Stimulated activated CD4-positive, alpha-beta T cell treated with anti-CD3 and anti-CD28 coated beads, Interleukin-1b, Interleukin-23, amount 100 ng/mL, for 1 hour (primary cell): ENCODE measurements at places on chromosomes 3 and 15.

DNA sequence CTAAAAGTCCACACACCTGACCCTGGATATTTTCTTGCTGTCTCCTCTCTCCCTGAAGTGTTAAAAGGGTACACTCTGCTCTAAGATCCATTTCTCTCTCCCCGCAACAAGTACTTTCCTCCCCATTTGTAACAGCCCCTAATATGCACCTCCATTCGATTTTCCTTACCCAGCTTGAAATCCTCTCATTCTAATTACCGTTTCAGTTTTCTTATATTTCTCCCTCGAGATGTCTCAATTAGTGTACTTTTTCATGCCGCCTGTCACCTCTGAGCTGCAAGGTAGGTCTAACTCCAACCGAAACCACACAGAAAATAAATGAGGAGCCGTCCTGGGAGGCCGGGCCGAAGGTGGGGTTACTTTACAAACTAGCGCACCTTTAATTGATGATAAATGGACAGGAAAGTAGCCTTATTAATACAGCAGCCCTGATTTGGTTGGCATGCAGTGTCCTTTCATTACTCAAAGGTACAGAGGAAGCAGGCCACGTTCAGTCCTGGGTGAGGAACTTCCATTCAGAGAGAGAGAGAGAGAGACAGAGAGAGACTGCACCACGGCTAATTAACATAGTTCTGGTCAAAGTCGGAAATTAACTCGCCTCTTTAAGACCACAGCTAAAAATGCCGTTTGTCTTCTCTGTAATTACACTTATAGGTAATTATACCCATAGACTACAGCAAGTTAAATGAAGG lies 319.9 kb downstream of the ARRDC4 start:
- DNase-seq, result no peak

DNA sequence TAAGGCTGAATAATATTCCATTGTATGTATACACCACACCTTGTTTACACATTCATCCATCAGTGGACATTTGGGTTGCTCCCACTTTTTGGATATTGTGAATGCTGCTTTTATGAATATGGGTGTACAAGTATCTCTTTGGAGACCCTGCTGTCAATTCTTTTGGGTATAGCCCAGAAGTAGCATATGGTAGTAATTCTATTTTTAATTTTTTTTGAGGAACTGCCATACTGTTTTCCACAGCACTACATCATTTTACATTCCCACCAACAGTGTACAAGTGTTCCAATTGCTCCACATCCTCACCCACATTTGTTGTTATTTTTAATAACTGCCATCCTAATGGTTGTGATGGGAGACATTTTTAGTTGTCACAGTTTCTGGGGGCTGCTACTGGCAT lies 69.9 kb upstream of the PSMD6 start:
- DNase-seq, result no peak

DNA sequence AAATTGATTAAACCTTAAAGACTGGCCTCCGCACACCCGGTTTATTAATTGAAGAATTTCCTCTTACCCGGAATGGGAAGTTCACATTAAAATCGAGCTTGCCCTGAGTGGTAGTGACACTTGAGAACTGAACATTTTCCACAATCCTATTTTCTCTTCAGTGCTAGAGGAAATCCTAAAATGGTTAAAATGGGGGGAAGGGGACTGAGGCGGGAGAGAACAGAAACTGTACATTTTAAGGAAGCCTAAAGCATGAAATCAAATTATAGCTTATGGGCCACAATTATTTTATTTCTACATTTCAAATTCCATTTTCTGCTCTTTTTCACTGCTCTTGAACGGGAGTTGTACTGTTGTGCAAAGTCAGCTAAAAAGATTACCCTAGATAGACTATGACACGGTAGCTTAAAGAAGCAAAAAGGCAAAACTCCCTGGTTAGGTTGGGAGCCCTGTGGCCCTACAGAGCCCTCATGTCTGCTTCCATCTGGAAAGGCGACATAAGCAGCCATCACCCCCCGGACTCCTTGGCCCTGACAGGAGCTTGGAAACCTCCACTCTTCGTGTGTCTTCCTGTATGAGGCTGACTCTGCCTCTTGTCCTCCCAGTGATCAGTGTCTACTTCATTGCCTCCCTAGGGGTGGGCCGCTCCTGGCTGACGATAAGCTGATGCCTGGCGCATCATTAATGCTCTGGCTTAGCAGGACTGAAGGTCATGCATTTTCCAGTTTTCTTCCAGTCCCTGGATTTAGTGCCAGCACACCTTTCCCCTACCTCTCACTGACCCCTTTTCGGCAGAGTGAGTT lies 79.3 kb downstream of the EEFSEC start:
- DNase-seq, result no peak

DNA sequence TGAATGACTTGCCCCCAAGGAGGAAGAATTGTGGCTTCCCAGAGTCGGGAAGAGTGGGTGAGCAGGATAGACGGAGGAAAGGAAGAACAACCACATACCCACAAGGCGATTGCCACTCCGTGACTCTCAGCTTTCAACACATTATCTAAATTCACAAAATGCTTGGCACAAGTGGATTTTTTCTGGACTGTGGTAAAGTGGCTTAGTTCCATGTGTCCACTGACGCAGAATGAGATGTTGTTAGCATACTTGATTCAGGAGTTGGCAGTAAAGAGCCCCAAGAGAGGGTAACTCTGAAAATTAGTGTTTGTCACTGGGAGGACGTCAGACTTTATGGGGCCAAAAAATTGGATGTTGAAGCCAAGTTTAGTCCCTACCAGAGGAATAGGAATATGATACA lies 198.8 kb upstream of the CTNNB1 start:
- no peak for DNase-seq

- no peak for DNase-seq
Observed at GRCh38 chr3:167972502-167972901, 123.2 kb downstream of the GOLIM4 start.

GRCh38 chr15:65376767-65377104 lies 1.1 kb downstream of the IGDCC3 start:
- no peak for DNase-seq

DNA sequence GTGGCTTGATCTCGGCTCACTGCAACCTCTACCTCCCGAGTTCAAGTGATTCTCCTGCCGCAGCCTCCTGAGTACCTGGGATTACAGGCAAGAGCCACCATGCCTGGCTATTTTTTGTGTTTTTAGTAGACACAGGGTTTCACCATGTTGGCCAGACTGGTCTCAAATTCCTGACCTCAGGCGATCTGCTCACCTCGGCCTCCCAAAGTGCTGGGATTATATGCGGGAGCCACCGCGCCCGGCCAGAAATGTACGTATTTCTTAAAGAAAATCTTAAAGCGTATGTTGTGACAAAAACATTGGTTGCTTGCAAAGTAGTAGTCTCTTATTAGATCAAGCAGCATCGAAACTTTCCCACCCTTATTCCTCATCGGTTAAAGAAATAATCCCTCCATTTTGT lies 748.9 kb upstream of the NR2F2 start:
- no peak for DNase-seq

DNA sequence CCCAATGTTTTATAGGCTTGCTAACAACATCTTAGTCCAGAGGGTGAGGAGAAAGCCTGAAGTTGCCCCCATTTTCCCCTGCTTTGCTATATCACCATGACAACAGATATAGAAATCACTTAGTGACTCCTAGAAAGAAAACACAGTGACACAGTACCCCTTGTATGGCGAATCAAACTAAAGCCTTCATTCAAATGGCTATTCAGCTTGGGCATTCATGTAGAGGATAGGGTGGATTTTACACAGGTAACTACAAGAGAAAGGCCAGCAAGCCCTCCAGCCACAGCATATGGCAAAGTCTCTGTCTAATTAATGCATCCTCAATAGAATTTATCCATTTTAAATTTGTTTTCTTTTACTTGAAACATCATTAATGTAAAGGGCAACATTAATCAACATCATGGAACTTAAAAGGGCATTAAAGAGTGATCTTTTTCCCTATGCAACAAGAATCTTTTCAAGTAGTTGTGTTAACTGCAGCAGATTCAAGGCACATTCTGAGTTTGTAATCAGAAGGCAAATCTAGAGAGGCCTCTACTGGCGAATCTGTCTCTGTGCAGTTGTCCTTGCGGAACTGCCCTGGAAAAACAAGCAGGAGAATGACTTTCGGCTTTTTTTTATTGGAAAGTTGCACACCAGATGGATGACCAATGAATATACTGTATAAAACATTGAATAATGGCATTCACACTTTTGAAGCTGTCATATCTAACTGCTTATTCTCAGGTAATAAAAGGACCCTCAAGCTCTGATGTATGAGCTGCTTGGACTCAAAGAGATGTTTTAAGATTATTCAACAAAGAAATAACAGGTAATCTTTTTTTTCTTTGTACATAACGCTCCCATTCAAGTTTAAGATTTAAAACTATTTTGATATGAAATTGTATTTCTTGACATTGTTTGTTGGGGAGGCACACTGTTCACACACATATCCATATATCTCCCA lies 621.7 kb upstream of the AGTR1 start:
- no peak for DNase-seq

GRCh38 chr15:70195587-70196305 lies 98.0 kb upstream of the TLE3 start:
- no peak for DNase-seq

DNA sequence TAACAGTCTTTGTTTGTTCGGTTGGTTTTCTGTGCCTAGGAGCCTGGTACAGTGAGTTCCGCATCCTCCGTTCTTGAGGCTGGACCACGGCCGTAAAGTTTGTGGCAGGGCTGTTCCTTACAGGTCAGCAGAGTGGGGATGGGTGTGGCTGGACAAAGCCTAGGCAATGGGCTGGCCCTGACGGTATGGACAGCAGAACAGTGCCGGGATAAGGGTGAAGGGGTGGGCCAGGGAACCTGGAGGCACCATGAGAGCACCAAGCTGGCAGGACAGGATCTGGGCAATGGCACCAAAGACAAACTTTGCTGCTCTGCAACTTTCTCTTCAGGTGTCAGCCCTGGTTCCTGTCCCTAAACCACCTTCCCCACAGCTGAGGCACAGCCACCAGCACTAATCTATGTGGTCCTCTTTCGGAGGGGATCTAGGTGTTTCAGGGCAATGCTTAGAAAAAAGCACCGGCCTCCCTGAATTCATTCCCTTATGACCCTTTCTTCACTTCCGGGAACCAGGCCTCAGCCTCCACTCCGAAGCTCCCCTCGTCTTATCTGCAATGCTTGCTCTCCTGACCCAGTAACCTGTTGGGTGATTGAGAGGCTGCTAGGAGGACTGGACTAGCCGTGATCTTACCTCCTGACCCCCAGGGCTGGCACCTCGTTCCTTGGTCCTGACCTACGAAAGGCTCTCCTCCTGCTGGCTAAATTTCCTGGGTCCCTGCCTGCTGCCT lies 54.4 kb downstream of the KLHL6 start:
- no peak for DNase-seq

DNA sequence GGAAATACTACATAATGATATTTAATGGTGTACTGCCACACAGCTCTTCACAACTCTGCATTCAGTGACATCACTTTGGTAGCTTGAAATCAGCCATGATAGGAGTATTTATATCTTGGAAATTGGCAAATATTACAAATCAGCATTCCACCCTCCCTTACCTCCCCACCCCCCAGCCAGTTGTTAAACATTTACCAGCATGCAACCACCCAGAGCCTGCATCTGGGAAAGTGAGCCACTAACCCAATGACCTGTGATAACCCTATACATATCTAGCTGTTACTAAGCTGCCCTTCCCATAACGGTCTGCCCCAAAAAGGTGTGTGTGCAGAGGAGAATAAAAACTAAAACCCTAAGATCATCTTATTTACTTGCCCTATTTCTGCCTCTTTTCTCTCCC lies 44.6 kb upstream of the SATB1 start:
- DNase-seq, result no peak

DNA sequence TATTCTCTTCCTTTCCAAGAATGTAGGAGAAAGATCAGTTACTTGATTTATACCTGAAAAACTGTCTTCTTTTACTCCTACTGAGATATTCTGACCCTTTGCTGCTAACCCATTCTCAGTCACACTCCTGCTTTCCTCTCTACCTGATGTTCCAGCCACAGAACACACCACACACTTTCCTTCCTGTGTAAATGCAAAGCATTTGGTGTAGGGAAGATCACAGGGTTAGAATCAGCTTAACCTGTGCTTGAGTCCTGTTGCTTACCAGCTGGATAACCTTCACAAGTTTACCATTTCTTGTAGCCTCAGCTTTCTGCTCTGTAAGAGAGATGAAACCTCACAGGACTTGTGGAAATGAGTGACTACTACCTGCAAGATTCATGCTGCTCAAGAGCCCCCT lies 489.8 kb upstream of the GOLIM4 start:
- no peak for DNase-seq

GRCh38 chr15:67768313-67768977 lies 56.9 kb upstream of the SKOR1 start:
- DNase-seq, result no peak

- DNase-seq, result no peak
Observed at GRCh38 chr3:137121704-137122314, 164.0 kb downstream of the IL20RB start.

DNA sequence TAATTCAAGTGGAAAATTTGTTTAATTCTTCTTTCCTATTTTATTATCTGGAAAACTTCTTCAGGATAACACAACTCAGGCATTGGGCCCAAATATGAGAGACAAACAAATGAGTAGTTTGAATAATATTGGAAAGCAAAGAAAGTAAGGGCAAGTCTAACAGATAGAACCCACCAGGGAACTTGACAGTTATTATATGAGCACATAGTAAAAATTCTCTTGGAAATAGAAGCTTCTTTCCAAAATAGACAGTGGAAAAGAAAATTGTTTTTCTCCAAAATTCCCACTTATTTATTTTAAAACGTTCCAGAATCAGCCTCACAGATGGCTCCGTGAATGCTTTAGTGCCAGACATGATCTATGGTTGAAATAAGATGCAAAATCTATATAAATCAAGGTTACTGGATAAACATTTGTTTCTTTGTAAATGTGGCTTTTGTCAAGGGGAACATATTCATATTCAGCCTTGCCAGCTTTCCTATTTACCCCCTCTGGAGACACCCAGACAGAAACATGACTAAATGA lies 23.9 kb downstream of the LDHAL6B start:
- DNase-seq, result no peak

DNA sequence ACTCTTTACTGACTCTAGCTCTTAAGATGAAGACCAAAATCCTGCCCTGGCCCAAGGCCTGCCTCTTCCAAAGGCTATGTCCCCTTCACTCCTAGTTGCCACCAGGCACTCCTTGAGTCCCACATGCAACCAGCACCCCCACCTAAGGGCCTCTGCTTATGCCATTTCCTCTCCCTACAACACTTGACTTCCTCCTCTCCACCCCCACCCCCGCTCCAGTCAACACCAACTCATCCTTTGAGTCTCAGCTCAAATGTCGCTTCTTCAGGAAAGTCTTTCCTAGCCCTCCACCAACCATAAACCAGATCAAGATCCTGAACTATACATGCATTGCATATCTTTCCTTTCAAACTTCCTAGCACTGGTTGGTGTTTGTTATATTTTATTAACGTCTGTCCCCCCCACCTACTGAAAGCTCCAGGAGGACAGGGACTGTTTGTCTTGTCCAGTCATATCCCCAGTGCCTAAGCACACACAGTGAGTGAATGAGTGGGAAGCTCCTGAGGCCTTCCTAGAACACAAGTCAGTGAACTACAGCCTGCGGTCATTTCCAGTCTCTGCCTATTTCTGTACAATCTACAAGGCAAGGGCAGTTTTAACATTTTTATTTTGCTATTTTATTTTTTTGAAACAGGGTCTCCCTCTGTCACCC lies 7.3 kb downstream of the TBC1D2B start:
- no peak for DNase-seq

GRCh38 chr3:148792516-148792915 lies 35.1 kb upstream of the CPB1 start:
- DNase-seq, result no peak

GRCh38 chr15:96054621-96055020 lies 275.9 kb upstream of the NR2F2 start:
- DNase-seq, result no peak

- DNase-seq, result no peak
Observed at GRCh38 chr3:60890226-60890625, 361.0 kb downstream of the FHIT start.
